ENCODE measurements at places on chromosomes 4 and X.

GRCh38 chrX:56800801-56801200 lies 71.8 kb downstream of the NBDY start:
- peak; percentile 10 for DNase-seq

DNA sequence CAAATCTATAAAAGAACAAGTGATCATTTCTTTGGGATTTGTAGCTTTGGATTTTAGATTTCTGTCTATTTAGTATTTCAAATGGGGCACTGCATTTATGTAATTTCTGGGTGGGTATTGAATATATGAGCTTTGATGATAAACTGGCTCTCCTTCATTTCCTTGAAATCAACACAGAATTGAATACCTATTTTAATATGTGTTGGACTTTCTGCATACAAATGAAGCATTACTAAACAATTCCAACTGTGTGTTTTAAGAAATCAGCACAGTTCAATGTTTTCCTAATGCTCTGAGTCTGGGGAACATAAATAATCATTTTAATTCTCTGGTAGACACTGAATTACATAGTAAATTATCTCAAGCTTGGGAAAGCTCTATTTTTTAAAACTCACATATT lies 42.0 kb upstream of the GBA3 start:
- DNase-seq, result no peak

- DNase-seq, result no peak
These were observed 1479.5 kb downstream of the PCDH7 start for GRCh38 chr4:32199639-32200038.

DNA sequence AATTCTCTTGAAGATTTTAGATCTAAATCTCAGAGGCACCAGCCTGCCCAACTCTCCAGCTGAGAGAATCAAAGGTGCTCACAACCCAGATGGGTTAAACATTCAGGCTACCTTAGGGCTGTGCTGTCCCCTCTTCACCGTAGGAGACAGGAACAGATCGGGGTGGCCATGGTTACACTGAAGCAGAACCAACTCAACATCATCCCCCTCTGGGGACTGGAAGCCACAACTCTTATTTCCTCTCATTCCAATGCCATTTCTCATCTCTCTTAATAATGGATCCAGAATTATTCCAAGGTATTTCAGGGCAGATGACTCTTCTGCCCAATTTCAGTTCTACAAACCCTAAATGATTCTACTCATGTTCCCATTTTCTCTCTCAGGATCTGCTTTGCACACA lies 109.7 kb downstream of the NKX6-1 start:
- no peak for DNase-seq

GRCh38 chrX:42920752-42921151 lies 142.8 kb upstream of the PPP1R2C start:
- DNase-seq, result no peak

DNA sequence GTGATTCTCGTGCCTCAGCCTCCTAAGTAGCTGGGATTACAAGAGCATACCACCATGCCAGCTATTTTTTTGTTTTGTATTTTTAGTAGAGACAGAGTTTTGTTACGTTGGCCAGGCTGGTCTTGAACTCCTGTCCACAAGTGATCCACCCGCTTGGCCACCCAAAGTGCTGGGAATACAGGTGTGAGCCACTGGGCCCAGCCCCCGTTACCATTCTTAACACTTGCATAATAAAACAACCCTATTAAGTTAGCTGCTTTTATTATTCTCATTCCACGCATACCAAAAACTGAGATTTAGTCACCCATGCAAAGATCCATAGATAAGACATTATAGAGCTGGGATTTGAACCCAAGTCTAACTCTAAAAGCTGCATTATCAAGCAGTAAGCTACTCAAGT lies 6.0 kb upstream of the TEX13A start:
- DNase-seq, result no peak

DNA sequence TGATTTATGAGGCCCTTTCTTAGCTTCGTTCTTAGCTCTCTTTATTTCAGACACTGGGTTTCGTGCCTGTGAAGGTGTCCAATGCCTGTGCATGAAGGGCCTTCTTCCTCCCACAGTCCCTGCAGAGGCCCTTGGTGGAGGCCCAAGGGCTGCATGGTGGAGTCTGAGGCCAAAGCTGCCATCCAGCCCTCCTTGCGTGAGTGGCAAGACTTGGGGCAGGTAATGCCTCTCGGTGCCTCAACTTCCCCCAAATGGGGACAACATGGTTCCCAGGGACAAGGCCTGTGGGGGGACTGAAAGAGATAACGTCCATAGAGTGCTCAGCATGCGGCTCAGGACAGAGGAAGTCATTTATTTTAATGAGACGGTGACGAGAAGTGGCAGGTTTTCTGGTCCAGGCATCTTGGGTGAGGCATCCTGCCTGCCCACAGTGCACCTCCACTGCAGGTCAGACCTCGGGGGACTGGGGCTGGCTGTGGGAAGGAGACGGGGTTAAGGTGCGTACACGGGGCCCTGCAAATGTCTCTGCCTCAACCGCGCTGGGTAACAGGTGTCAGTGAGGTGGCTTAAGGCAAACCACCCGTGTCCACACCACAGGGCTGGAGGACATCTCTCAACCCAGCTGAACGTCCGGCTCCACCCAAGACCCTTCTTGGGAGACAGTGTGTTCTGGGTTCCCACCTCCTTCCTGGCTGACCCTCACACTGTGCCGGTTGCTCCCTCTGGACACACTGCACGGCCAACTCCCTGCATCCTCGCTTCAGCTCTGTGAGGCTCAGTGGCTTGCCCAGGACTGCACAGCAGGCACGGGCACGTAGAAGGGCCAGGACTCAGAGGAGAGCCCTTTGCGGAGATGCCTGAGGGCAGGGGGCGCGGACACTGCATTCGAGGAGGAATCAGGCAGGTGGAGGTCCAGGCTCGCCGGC lies 50.5 kb downstream of the PSAPL1 start:
- no peak for DNase-seq

- DNase-seq, result no peak
These were observed 111.4 kb upstream of the LIMCH1 start for GRCh38 chr4:41426539-41426938.

GRCh38 chrX:82912382-82912781 lies 595.7 kb upstream of the POU3F4 start:
- no peak for DNase-seq

- no peak for DNase-seq
These were observed 1181.1 kb upstream of the PCDH7 start for GRCh38 chr4:29538889-29539646.

DNA sequence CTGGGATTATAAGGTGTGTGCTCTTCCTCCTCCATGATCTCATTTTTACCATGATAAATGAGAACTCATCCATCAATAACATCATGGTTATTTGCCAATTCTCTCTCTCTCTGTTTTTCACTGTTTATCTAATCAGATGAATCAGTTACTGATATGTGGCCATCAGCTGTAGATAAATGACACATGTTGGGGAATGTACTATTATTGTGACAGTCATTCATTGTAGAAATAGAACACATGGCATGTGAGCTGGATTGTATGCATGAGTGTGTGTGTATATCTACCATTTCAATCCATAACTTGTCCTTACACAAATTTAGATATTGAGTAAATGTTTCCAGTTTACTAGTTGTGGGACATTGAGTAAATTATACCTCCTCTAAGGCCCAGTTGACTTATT lies 53.0 kb downstream of the OSTC start:
- no peak for DNase-seq

DNA sequence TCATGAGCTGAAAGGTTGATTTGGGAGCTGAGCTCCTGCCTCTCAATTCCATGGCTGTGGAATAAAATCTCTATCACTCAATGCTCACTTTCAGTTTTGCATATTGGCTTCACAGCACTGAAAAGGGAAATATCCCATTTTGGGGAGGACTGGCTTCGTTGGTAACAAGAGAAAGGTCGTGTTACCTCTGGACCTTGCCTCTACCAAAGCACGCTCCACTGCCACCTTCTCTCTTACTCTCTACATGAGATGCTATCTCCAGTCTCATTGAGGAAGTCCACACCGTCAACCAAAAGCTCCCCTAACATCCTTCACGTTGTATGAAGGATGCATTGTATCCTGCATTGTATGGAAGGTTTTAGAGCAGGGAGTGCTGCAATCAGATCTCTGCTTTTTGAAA lies 195.0 kb upstream of the LDB2 start:
- no peak for DNase-seq

GRCh38 chr4:181608181-181608580 lies 635.0 kb upstream of the TENM3 start:
- DNase-seq, result no peak

- DNase-seq, result no peak
These were observed 4.0 kb upstream of the IL13RA1 start for GRCh38 chrX:118723376-118723775.

GRCh38 chrX:9530848-9531274 lies 66.0 kb downstream of the TBL1X start:
- DNase-seq, result peak; percentile 5

- DNase-seq, result no peak
These were observed 117.3 kb downstream of the SYNPO2 start for GRCh38 chr4:119005928-119006460.

- no peak for DNase-seq
These were observed 2.9 kb upstream of the FAT1 start for GRCh38 chr4:186726426-186727168.

DNA sequence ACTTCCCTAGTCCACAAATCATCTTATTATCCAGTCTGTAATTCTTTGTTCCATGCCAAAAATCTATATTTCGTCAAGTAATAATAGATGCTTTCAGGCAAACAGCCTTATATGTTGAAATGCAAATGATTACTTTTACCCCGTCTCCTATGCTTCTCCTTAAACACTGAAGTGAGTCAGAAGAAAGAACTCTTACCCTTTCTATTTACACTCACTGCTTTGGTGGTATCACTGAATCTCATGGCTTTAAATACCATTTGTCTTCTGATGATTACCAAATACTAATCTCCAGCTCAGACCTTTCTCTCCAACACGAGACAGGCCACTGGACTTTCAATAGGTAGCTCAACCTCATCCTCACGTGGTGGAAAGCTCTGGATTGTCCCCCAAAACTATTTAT lies 558.1 kb downstream of the IL1RAPL1 start:
- no peak for DNase-seq

All from inflammatory macrophage (primary cell).